Osteocyte (in vitro differentiated cells): ENCODE measurements at places on chromosomes 5 and 9. TPM values are rescaled to one million over a fixed set of nuclear protein-coding genes. Genes with fewer than 3 reads are reported as not detected.

DNA sequence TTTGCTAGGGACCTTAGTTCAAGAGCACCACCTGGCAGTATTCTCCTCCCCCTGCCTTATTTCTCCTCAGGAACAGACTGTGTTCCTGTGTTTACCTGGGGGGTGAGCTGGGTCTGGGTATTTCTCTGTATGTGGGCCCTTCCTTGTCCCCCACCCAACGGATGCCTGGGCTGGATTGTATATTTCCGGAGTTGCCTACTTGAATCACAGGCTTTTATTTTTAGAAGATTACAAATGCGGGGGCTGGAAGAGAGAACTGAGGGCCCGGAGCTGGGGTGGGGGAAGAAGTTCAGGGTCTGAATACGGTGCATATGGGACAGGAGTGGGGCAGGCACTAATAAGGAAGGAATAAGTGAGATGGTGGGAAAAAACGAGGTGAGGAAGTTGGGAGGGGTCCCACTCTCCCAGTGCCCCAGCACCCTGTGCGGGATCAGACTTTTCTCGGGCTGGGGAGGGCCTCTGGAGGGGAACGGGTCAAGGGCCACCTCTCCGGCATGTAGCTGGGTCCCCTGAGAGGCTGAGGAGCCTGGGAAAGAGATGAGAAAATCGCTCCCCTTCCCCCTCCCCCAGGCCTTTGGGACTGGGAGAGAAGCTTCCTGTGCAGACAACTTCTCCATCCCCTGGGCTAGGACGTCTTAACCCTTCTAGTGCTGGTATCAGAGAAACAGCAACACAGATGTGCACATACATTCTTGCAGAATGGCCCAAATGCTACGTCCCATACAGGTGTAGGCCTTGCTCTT lies 42.1 kb downstream of the PCDH1 start:
- no peaks in the 10 kb centered on the region for H3K27me3 ChIP-seq
- no peak for DNase-seq

DNA sequence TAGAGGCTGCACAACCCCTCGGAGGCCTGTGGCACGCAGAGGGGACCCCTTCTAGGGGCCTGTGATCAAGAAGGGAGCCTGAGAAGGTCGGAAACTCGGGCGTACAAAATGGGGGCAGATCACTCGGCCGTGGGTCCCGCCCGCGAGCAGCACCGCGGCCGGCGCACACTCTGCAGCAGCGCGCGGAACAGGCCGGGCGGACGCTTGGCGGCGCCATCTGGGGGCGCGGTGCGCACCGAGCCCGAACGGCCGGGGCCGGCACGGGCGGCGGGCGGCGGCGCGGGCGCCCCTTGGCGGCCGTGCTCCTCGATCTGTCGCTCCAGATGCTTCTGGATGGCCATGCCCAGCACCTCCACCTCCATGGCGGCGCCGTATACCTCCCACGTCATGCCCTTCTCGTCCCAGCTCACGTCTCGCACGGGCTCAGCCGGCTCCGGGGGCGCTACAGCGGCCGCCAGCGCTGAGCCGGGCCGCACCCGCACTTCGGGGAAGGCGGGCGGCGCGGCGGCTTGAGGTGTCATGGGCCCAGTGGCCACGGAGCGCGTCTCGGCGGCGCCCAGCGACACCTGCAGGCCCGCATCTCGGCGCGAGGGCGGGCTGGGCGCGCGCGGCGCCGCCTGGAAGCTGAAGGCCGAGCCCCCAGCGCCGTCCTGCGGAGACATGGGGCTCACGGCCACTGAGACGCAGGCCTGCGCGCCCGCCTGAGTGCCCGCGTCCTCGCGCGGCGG lies 13.1 kb downstream of the GPRIN1 start:
- no peaks in the 10 kb centered on the region for H3K27me3 ChIP-seq
- H3K36me3 ChIP-seq, result no peaks in the 10 kb centered on the region
- no peak overlapping the region for H3K27ac ChIP-seq
- H3K4me1 ChIP-seq, result no peaks in the 10 kb centered on the region
- DNase-seq, result no peak
- H3K4me3 ChIP-seq, result no peak overlapping the region

DNA sequence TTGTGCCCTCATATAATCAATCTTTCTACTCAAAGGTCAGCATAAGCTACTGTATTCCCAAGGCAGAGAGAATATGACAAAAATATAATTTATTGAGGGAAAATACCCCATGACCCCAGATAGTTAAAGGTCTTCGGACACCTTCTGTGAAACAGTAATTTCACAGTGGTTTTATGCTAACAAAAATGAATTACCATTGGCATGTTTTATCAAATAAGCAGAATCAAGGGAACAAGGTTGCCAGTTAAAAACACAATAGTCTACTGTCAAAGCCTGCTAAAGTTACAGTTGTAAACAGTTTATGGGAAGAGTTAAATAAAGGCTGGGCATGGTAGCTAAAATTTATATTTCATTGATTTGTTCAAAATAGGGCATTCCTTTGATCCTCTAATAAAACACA lies 154.3 kb downstream of the GIN1 start:
- no peaks in the 10 kb centered on the region for H3K4me1 ChIP-seq
- no peak overlapping the region for H3K27ac ChIP-seq
- no peaks in the 10 kb centered on the region for H3K27me3 ChIP-seq
- H3K36me3 ChIP-seq, result peaks cover 4% of the 10 kb centered on the region
- no peak for DNase-seq

DNA sequence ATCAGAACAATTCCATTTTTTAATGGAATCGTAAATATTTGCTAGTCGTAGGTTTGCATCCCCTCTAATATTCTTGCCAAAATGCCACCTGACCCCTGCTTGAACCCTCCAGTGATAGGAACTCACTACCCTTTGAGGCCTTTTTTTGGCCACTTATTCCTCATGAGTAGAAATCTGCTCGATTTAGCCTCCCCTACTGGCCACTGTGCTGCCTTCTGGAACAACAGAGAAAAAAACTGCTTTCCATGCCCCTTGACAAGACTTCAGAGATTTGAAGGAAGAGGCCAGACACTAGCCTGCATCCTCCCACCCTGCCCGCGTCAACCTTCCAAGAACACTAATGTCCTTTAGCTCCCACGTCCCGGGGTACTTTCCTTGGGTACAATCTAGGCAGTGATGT lies 4.1 kb downstream of the CCDC69 start:
- H3K27me3 ChIP-seq, result peaks cover 2% of the 10 kb centered on the region
- peaks cover 5% of the 10 kb centered on the region for H3K4me1 ChIP-seq

- no peak overlapping the region for H3K27ac ChIP-seq
- H3K4me3 ChIP-seq, result no peak overlapping the region
- no peaks in the 10 kb centered on the region for H3K4me1 ChIP-seq
- no peaks in the 10 kb centered on the region for H3K36me3 ChIP-seq
- DNase-seq, result no peak
Observed at GRCh38 chr5:161641444-161641843, 44.1 kb upstream of the GABRA6 start.

GRCh38 chr9:115250621-115251032 lies 132.7 kb upstream of the TNC start:
- H3K4me3 ChIP-seq, result no peak overlapping the region
- no peak for DNase-seq
- no peaks in the 10 kb centered on the region for H3K36me3 ChIP-seq
- no peaks in the 10 kb centered on the region for H3K27me3 ChIP-seq

DNA sequence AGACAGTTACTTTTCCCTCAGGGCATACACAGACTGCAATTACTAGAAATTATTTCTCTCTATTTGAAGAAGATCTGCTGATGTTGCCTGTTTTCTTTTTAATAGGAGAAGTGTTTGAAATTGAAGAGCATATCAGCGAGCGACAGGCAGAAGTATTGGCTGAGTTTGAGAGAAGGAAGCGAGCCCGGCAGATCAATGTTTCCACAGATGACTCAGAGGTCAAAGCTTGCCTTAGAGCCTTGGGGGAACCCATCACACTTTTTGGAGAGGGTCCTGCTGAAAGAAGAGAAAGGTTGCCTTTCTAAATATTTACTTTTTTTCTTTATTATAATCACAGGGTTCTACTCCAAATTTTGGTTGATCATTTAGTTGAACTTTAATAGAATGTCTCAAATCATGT lies 3.4 kb downstream of the PRPF4 start:
- peaks cover 10% of the 10 kb centered on the region for H3K4me1 ChIP-seq
- H3K27me3 ChIP-seq, result no peaks in the 10 kb centered on the region
- H3K27ac ChIP-seq, result no peak overlapping the region
- no peak overlapping the region for H3K4me3 ChIP-seq
- peaks cover 40% of the 10 kb centered on the region for H3K36me3 ChIP-seq
- no peak for DNase-seq

DNA sequence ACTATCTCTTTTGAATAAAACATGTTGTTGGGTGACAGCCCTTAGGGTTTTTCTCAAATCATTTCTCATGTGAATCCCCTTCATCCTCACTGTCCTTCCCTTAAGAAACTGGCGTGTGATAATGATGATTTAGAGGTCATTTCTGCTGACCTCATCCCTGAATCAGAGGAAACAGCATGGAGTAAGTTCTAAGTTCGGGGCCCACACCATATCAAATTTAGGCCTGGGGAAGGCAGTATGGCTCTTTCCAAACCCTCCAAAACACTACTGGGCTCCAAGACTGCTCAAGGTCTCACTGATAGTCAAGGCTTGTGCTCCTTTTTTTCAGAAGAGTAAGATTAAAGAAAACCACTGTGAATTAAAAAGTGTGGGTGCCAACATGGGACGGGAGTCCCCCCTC lies 872 bp upstream of the SMIM3 start:
- H3K27ac ChIP-seq, result no peak overlapping the region
- no peaks in the 10 kb centered on the region for H3K36me3 ChIP-seq
- no peak for DNase-seq
- peaks cover 3% of the 10 kb centered on the region for H3K27me3 ChIP-seq

FOXI1 gene
- total RNA-seq, result not detected in 2 replicates

PLCXD3 gene
- total RNA-seq, result not detected in 2 replicates

PLAC8L1 gene
- 1.4 and 2.1 TPM in 2 replicates for total RNA-seq

LARP1 gene
- 247 TPM in 2 replicates for total RNA-seq

PCDHB16 gene
- total RNA-seq, result 9.0 and 10.8 TPM in 2 replicates

MAMDC4 gene
- total RNA-seq, result 7.4 and 9.4 TPM in 2 replicates
